ENCODE measurements at places on chromosomes 1 and 21.
A peak's percentile ranks its signal among the peaks of the same experiment; 100 is the strongest.

GRCh38 chr1:247417831-247418230 is 1.9 kb downstream of the NLRP3 start:
- no peak for DNase-seq

GRCh38 chr1:118717893-118718292 is 270.2 kb downstream of the TBX15 start:
- DNase-seq, result no peak

DNA sequence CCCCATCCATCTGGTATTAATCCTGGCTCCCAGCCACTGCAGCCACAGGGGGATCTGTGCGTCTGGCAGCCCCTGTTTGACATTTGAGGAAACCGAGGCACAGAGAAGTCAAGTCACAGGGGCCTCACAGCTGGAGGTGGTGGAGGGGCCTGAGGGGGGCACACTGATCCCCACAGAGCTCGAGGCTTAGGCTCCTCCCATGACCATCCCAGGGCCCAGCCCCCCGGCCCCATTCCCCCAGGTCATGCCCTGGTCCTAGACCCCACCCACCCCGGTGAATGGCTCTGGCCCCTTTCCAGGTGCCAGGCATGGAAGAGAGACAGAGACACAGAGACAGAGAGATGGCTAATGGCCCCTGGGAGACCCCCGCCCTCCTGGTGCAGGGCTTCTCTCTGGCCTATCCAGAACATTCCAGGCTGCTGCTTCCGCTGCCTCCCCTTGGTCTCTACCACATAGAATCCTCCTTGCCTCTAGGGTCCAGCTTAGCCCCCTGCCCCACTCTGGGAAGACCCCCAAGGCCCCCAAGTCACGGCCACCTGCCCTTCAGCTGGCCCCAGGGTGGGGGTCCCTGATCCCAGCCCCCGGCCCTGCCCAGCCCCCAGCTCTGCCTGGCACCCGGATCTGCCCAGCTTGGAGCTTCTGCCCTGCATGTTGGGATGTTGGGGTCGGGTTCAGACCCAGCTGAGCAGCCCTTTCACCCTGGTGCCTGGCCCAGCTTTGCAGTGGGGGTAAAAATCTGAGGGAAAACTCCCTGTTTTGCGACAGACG is 29.2 kb upstream of the LRRC3 start:
- no peak for DNase-seq

GRCh38 chr1:98690576-98690975 is 29.1 kb downstream of the SNX7 start:
- no peak for DNase-seq

DNA sequence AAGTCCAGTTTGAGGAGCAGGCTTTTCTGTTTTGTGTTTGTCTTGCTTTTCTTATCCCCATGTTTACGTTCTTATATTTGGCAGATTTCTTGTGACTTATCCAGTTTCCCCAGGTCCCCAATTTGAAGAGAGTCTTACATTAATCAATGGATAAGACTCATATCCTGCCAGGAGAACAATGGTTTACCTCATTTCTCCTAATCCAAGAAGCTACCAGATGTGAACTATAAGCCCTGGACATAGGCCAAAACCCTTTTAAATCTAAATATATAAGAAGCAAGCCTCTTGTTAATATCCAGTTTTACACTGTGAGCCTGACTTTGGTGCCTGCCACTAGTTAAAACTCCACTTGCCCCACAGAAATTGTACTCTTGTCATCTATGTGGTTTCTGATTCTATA is 15.1 kb upstream of the COP1 start:
- DNase-seq, result no peak

GRCh38 chr1:93022580-93022979 is 56.5 kb upstream of the MTF2 start:
- no peak for DNase-seq

DNA sequence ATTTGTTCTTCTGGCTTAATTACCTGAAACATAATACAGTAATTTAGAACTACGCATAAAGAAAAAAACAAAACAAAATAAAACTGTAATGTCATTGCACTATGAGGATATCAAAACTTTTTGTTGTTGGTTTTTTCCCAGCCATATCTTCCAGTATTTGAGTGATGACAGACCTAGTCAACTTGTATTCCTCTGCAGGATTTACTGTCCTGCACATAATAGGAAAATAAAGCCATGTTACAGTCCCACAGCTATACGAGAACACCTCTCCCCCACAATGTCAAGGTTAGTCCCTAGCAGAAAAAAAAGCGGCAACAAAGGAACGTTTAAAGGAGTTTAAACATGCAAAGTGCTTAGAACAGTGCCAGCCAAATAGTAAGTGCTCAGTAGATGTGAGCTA is 55.3 kb upstream of the PRDX6 start:
- DNase-seq, result no peak

- DNase-seq, result peak; percentile 75
These were observed 1.8 kb downstream of the ARPC5 start for GRCh38 chr1:183633676-183634343.

DNA sequence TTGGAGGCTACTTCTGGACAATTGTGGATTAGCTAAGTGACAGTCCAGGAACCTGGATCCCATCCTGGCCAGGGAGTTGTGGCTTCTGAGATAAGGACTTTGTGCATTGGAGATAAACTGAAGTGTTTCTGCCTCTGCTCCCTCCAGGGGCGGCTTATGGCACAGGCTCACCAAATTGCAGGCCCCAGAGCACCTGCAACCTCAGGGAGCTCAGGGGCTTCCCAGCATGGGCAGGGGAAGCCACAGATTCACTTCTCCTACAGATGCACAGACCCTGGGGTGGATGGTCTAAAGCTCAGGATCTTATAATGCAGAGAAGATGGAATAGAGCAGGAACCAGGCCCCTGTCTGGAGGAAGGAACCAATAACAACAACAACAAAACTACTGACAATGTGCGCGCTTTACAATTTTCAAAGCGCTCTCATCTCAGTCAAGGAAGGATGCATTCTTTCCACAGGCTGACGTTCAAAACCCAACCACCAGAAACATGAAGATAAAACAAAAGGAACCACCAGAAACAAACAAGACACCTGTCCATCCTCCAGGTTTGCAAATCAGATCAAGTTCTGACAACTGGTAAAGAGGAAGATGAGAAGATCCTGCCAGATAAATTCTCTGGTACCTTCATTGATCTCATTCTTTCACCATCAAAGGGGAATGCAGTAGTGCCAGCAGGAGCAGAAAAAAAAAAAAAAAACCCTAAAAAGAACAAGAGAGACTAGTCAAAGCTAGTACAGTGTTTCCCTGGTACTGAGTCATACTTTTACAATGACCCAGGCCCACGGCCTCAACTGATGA is 121.0 kb upstream of the IRF2BP2 start:
- no peak for DNase-seq

- DNase-seq, result peak; percentile 4
These were observed 1.1 kb upstream of the RPRD2 start for GRCh38 chr1:150362721-150363425.

DNA sequence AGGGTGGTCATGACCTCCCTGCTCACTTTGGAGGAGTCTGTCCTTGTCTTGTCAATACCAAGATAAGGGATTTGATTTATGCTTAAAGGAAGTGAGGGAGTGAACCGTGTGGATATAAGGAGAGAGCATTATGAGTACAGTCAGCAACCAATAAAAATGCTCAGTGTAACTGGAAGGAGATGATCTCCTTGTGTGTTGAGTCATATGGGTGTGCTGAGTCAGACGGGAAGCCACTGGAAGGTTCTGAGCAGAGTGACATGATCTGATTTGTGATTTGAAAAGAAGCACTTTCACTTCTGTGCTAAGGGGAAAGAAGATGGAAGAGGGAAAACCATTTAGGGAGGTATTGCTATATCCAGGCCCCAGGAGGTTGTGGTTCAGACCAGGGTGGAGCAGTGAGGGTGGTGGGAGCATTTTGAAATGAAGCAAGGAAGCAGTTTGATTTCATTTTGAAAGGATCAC is 2.5 kb upstream of the BCL10 start:
- no peak for DNase-seq

DNA sequence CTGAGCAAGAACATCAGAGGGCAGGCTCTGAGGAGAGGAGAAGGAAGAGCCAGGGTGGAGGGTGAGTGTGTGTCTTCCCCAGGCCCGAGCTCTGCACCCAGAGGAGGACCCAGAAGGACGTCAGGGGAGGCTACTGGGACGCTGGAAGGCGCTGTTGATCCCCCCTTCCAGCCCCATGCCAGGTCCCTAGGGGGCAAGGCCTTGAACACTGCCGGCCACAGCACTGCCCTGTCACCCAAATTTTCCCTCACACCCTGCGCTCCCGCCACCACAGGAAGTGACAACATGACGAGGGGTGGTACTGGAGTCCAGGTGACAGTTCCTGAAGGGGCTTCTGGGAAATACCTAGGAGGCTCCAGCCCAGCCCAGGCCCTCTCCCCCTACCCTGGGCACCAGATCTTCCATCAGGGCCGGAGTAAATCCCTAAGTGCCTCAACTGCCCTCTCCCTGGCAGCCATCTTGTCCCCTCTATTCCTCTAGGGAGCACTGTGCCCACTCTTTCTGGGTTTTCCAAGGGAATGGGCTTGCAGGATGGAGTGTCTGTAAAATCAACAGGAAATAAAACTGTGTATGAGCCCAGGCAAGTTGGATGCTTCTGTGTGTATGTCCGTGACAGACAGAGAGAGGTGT is 17.1 kb downstream of the BCAN start:
- DNase-seq, result no peak

DNA sequence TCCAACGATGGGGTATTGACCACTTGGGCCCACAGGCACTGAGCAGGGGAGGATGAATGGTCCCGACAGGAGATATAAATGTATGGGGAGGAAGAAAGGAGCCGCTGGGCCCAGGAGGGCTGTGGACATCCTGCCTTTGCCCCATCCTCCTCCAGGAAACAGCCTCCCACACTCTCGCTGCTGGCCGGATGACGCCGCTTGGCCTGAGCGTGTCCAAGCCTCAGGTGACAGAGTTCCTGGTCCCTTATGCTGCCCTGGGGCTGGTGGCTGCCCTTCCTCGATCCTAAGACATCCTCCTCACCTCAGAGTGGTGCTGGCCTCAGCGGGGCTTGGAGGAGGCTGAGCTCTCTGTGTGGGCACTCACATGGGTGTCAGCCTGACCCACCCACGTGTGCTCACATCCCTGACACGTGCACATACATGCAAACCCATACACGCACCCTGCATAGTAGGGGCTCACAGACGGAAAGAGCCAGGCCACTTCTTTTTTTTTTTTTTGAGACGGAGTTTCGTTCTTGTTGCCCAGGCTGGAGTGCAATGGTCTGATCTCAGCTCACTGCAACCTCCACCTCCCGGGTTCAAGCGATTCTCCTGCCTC is 5.9 kb upstream of the SERINC2 start:
- DNase-seq, result no peak

DNA sequence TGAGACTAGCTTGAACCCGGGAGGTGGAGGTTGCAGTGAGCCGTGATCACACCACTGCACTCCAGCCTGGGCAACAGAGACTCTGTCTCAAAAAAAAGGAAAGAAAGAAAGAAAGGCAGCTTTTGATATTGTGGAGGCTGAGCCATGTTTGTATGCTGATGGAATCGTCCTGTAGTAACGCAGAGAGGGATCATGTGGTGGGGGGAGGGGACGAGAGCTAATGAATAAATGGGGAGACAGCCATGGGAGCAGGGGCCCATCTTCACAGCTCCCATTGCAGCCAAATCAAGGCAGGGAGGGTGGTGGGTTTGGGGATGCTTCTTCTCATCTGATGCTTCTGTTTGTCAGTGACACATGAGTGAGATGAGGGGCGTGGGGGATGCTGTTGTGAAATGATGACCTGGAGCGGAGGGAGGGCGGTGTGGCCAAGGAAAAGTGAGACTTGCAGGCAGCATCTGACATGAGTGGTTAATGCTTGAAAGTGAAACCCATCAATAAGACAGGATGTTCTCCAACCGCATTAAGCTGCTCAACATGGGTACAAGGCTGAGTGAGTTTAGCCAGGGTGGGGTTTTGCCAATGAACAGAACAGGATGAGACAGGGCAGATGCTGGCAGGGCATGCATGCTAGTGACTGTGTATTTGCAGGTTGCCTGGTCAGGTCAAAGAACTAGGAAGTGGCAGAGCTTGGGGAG is 16.7 kb downstream of the SPATA21 start:
- no peak for DNase-seq

GRCh38 chr1:234683861-234684632 is 74.1 kb upstream of the IRF2BP2 start:
- DNase-seq, result no peak

DNA sequence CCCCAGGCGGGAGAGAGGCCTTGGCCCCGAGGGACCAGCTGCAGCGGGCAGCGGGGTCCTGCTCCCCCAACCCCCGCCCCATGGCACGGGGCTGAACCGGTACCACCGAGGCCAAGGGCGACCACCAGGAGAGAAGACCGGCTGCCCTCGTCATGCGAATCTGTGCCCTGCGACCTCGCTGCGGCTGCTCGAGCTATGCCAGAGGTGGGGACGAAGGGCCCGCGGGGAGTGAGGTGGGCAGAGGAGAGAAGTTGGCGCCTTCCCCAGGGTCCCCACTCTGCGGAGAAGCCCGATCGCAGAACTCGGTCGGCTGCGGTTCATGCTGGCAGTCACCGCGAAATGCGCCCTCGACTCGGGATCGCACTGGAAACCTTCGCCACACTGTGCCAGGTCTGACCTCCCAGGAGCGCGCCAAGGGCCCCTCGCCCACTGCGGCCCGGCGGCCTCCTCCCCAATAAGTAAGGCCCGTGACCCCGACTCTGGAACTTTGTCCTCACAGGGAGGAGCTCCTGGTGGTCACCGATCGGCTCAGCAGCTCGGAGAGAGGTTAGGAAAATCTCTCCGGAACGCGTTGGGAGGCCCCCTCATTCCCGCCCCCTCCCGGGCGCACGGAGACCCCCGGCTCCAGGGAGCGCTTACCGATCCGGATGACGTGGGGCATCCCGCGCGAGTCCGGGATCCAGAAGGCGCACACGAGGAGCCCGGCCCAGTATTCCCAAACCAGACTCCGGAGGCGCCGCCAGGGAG is 787 bp downstream of the GRIK3 start:
- peak; percentile 56 for DNase-seq

DNA sequence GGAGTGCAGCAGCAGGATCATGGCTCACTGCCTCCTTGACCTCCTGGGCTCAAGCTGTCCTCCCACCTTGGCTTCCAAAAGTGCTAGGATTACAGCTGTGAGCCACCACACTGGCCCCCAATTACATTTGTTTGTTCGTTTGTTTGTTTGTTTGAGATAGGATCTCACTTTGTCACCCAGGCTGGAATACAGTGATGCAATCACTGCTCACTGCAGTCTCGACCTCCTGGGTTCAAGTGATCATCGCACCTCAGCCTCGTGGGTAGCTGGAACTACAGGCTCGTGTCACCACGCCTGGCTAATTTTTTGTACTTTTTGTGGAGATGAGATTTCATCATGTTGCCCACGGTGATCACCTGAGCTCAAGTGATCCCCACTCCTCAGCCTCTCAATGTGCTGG is 2.0 kb upstream of the VPS72 start:
- DNase-seq, result no peak

DNA sequence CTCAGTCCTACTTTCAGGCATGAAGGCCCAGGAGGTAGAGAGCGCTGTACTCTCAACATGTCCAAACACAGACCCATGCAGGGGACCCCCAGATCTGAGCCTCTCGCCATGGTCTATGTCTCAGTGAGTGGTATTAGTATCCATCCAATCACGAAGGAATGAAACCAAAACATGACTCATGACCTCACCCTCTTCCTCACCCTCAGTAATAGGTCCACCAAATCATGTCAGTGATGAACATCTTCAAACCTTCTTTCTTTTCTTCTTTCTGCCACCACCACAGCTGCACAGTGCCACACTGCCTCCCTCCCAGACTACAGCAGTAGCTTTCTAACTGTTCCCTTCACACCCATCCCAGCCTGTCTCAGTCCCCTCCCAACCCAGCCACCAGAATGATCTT is 16.8 kb downstream of the C1orf116 start:
- DNase-seq, result no peak

- no peak for DNase-seq
These were observed 21.9 kb downstream of the ZYG11B start for GRCh38 chr1:52748119-52748518.

Measured in eye (tissue), 1 donor.